ENCODE measurements at places on chromosomes 13 and 19. TPM values are rescaled to one million over a fixed set of nuclear protein-coding genes. Genes with fewer than 3 reads are reported as not detected.
A peak's percentile ranks its signal among the peaks of the same experiment; 100 is the strongest.

HMGB1 gene
- total RNA-seq, result 296 TPM

NALCN gene
- total RNA-seq, result 70.7 TPM

NLRP4 gene
- not detected for total RNA-seq

STOML3 gene
- total RNA-seq, result 4.4 TPM

ZNF865 gene
- 2.1 TPM for total RNA-seq

DCLK1 gene
- total RNA-seq, result 239 TPM

ZNF738 gene
- 27.1 TPM for total RNA-seq

SYT5 gene
- total RNA-seq, result 11.5 TPM

ZNF570 gene
- 18.8 TPM for total RNA-seq

COX6B2 gene
- total RNA-seq, result 0.69 TPM

- DNase-seq, result no peak
Measured at GRCh38 chr13:32903720-32904119, 112.5 kb upstream of the KL start.

GRCh38 chr13:73428706-73429105 lies 369.9 kb downstream of the KLF5 start:
- DNase-seq, result no peak

DNA sequence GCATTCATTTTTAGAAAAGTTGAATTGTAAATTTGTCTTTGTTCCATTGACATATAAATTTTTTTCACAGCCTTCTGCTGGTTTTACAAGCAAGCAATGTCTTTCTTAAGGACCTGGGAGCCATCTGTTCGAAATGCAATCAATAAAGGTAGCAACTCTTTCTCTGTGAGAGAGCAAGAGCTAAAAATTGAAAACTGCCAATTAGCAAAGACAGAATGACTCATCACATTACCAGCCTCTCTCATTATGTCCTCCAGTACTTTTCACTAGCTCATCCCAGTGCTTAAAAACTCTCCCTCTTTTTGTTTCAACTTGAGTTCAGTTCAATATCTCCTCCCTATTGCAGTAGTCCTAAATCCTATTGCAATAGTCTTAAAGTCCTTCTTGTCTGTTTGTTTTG lies 760.7 kb upstream of the SLITRK6 start:
- DNase-seq, result no peak

DNA sequence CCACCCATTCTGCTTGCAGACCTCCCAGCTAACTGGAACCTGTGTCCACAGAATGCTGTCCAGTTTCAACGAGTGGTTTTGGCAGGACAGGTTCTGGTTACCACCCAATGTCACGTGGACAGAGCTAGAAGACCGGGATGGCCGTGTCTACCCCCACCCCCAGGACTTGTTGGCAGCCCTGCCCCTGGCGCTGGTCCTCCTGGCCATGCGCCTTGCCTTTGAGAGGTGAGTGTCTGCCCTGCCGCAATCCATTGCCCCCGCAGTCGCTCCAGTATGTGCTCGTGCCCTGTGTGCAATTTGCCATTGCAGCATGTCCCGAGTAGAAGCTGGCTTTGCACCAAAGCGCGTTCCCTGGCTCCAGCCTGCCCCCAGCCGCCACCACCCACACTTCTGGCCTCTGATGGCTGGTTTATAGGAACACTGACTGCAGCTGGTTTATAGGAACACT lies 41.9 kb downstream of the CERS4 start:
- peak; percentile 11 for DNase-seq

GRCh38 chr19:5956728-5957127 lies 21.2 kb downstream of the RANBP3 start:
- no peak for DNase-seq

GRCh38 chr19:2977746-2978138 lies 378 bp downstream of the TLE6 start:
- DNase-seq, result no peak

GRCh38 chr13:105960326-105960725 lies 575.1 kb downstream of the EFNB2 start:
- DNase-seq, result no peak

DNA sequence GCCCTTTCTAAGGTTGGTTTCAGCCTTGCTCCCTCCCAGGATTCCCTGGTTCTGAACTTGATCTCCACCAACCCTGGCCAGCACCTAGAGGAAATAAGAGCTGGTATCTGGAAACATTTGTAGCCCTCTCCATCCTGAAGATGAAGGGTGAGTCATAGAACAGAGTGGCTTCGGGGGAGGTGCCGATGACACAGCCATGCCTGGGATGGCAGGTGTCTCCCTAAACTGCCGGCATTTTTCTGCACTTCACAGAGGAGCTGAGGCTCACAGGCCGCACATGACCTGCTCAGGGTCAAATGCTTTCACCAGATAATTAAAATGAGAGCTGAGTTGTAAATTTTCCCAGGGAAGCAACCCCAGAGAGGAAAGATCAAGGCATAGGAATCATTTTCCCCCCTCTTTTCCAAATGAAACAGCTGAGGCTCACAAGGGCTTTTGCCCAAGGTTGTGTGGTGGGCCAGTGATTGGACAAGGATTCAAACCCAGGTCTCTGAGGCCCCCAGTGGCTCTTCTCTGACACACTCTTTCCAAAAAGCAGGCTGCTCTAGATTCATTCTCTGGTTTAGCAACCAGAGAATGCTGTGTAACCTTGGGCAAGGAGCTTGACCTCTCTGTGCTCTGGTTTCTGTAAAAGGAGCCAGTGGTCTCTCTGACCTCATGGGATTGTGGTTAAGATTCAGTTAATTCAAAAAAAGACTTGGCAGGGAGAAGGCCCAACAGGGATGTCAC lies 1.2 kb upstream of the SLC25A42 start:
- no peak for DNase-seq

DNA sequence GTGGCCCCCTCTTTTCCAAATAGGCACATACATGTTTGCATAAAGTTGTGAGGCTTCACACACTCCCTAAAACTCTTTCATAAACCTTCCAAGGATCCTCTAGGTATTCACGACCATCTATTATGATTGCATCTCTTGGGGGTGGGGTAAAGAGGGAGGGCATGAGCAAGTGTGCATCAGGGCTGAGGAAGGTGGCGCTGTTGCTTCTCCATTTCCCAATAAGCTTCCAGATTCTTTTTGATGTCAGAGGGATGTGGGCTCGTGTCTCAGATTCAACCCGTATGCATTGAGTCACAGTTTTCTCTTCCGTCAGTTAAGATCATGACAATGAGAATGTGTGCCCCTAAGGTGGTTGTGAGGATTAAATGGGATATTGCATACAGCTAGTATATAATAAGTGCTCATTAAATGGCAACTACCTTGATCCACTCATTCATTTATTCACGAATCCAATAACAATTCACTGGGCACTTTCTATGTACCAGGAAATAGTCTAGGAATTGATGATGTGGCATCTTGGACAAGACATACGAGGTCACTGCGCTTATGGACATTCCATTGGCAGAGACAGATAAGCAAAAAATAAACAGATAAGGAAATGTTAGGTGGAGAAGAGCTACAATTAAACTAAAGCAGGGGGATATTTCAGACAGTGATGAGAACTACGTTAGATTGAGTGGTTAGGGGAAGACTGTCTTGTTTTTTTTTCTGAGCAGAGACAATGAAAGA lies 10.3 kb downstream of the CYP2B6 start:
- DNase-seq, result no peak
